ENCODE measurements at places on chromosomes 12 and 14. TPM values are rescaled to one million over a fixed set of nuclear protein-coding genes. Genes with fewer than 3 reads are reported as not detected.

The SERPINA1 gene
- 81.2 TPM for polyA plus RNA-seq

The AICDA gene
- polyA plus RNA-seq: 0.36 TPM

The DIO3 gene
- 0.12 TPM for polyA plus RNA-seq

The VWF gene
- 18.5 TPM for polyA plus RNA-seq

The RFX4 gene
- not detected for polyA plus RNA-seq

The ERO1A gene
- 32.6 TPM for polyA plus RNA-seq

The IL31 gene
- polyA plus RNA-seq: not detected

The KRT72 gene
- polyA plus RNA-seq: not detected

The B4GALNT1 gene
- polyA plus RNA-seq: 0.99 TPM

The STRAP gene
- 221 TPM for polyA plus RNA-seq

GRCh38 chr14:72614365-72614764 is 279.5 kb downstream of the DPF3 start:
- no peak for DNase-seq

DNA sequence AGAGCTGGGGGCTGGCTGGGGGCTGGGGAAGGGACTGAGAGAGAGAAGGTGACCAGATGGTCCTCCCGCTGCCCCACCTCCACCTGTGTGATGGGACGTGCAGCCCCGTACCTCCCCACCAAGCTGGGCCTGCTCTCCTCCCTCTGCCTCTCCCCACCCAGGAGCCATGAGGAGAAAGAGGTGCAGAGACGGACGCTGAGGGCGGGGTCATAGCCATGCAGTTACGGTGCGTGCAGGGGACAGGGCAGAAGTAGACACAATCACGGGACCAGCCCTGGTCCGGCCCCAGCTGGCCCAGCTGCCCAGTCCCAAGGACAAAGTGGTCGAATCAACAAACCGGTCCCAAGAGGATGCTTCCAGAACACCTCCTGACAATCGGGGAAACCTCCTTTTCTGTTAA is 33.2 kb downstream of the RFLNA start:
- no peak for DNase-seq

DNA sequence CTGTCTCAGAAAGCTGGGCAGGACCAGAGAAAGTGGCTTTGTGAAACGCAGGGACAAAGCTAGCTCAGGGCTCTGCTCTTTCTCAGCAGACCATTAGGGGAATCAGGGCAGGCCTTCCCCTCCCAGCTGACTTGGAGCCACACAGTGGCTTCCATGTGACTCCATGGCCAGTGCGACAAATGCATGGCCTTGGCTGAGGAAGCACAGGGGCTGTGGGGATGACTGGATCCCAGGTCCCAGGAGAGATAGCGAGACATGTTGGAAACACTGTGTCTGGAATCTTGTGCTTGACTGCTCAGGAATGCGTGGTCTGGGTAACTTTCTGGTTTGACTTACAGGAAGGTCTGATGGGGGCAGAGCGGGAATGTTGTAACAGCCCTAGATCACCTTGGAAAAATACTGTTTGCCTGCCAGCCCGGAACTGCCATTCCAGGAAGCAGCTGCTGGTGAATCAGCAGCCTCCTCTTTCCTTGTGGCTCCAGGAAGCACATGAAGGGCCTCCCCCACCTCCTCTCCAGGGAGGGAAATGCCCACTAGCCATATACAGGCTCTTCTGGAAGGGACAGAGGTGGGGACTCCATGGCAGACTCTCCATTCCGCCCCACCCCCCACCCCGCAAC is 133.5 kb upstream of the HIF1A start:
- DNase-seq: peak; percentile 79

DNA sequence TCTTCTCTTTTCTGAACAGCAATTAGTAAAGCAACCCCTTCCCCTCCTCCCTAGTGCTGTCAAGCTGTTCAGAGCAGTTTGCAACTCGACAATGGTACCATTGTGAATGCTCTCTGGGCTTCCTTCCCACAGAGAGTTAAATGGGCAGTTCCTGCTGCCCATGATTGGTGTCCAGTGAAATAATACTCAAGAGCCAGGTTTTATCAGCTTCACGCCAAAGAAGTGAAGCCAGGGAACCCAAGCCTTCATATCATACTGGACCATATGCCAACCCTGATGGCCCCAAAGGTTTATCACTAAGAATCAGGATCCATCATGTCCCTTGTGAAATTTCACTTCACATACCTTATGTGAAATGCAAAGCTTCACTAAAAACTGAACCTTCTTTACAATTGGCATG is 24.7 kb downstream of the INSM2 start:
- no peak for DNase-seq

- no peak for DNase-seq
These were observed 12.3 kb upstream of the PPFIBP1 start for GRCh38 chr12:27511723-27512045.

- no peak for DNase-seq
These were observed 504.0 kb downstream of the PCNX1 start for GRCh38 chr14:71411285-71411595.

- DNase-seq: no peak
These were observed 32.8 kb downstream of the DGLUCY start for GRCh38 chr14:91146661-91147060.

DNA sequence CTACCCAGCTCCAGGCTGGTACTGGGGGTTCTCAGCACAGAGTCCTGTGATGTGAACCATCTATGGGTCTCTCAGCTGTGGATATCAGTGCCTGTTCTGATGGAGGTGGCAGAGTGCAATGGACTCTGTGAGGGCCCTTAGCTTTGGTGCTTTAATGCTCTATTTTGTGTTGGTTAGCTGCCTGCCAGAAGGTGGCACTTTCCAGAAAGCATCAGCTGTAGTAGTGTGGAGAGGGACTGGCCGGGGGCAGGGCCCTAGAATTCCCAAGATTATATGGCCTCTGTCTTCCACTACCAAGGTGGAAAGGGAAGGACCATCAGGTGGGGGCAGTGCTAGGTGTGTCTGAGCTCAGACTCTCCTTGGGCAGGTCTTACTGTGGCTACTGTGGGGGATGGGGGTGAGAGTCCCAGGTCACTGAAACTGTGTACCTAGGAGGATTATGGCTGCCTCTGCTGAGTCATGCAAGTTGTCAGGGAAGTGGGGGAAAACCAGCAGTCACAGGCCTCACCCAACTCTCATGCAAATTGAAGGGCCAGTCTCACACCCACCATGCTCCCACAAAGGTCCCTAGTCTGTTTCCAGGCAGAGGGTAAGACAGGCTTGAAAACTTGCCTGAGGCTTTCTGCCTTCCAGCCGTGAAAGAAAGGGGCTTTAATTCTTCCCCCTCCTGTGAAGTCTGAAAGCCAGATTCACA is 878.1 kb downstream of the C12orf50 start:
- no peak for DNase-seq

GRCh38 chr14:33414041-33414440 is 475.4 kb downstream of the NPAS3 start:
- DNase-seq: no peak

GRCh38 chr12:53761306-53761705 is 9.5 kb upstream of the CISTR start:
- no peak for DNase-seq

DNA sequence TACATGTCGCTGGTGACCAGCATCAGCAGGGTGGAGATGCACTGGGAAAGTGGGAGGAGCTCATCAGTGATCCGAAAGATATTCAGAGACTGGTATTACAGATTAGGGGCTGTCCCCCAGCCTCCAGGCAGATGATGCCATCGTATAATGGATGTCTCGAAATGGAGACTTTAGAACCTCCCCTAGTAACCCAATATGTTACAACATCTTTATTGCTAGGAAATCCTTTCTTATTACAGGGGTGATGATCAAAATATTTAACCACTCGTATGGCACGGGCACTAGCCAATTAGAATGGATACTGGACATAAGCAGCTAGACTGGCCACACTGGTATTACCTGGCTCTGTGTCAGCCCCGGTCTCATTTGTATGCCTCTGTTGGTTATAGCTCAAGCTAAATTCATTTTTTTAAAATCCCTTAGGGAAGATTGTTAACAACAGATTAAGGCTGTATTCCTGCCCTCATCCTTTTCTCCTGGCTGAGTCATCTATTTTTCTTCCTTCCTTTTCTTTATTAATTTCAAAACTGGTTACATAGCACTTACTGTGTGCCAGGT is 10.8 kb upstream of the CEBPE start:
- no peak for DNase-seq

DNA sequence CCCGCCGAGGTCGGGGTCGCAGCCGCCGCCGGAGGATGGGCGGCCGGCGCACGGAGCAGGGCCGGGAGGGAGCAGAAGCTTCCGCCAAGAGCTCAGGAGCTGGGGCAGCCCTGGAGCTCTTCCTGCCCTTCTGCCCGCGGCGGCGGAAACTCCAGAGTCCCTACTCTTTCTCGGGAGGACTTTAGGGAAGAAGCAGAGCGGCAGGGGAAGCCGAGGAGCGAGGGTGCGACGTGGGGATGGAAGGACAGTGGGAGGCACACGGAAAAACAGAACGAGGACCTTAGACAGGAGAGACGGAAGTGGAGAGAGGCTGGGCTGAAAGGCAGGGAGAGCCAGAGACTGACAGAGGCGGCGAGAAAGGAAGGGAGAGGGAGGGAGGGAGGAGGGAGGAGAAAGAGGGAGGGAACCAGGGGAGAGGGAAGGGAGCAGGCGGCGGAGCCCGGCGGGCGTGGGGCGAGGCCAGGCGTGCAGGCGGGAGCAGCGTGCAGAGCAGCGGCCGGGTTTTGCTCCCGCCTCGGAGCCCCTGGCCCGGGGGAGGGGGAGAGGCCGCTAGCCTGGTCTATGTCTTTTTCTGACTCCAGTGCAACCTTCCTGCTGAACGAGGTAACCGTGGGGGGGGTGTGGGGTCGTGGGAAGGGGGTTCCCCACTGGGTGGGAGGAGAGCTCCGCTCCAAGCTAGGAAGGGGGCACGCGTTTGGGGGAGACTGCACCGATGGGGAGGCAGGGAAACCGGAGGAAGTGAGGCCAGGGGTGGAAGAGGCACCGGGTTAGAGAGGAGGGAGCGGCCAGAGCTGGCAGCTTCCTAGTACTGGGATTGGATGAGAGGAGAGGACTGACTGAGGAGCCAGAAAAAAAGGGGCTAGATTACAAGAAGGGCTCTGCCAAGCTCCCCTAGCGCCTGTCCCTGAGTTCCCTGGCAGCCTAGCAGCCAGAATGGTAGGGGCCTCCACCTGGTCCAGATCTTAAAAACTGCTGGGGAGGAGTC is 2.9 kb upstream of the CACNB3 start:
- no peak for DNase-seq

DNA sequence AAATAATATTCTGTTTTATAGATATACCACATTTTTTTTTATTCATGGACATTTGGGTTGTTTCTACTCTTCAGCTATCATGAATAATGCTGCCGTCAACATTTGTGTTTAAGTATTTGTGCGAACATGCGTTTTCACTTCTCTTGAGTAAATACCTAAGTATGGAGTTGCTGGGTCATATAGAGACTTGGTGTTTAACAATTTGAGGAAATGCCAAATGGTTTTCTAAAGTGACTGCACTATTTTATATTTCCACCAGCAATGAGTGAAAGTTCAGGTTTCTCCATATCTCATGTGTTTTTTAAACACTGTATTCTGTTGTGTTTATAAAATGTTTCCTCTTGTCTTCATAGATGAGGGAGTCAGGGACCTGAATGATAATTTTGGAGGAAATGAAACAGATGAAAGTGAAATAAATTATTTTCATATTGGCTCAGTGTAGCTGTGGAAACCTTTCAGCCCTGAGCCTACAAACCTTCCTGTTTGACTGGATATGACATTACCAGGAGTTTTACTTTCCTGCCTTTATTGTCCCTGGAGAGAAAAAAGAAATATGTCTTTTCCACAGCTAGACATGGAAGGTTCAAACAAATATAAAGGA is 26.3 kb downstream of the DAAM1 start:
- no peak for DNase-seq

- DNase-seq: peak; percentile 27
These were observed 131.1 kb downstream of the ACSS3 start for GRCh38 chr12:81209012-81209411.

DNA sequence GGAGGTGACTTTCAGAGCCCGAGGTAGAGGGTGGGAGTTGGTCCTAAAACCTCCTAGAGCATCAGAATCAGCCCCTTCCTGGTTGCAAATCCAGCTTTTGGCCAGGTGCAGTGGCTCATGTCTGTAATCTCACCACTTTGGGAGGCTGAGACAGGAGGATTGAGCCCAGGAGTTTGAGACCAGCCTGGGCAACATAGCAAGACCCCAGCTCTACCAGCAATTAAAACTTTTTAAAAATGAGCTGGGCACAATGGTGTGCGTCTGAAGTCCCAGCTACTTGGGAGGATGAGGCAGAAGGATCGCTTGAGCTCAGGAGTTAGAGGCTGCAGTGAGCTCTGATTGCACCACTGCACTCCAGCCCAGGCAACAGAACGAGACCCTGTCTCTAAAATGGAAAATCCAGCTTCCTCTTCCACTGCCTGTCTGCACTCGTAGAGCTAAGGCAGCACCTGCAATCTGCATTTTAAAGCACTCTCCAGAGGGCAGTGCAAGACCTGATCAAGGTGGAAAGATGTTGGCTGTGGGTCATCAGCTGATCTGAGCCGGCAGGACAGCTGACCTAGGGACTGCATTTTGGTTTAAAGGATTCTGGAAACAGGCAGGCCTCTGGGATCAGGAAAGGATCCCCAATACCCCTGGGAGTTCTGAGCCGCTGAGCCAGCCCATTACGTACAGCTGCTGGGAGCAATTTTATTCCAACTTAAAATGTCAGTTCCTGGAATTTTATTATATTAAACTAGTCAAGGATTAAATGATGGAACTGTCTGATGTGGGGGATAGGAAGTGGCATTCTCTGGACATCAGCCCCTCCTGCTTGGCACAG is 1.8 kb upstream of the TESC start:
- DNase-seq: no peak

DNA sequence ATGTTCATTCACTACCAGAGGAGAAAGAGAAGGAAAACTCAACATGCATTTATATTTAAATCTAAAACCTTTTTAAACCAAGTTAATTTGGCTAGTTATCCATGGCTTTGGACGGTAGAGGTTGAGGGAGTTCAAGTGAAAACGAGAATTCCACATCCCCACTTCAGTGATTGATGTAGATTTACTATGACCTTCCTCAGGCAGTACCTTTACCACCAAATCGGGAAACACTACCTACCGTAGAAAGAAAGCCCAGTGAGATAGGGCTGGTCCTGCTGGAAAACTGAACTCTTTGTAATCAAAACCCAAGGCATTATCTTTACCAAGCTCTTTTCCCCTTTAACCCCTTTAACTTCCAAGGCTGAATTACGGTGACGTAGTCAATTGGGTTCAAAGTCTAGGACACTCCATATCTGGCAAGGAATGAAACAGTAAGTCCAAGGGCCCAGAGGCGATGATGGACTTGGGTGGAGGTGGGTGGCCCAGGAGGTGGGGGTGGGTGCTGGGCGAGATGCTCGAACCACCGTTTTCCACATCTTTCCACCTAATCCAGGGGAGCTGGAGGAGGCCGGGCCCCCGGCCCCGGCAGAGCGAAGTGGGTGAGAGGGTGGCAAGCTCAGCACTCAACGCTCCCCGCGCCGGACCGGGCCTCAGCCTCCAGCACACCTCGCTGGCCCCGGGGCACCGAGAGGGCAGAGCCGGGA is 618 bp downstream of the SEC23A start:
- DNase-seq: no peak
